ENCODE measurements at places on chromosomes 3 and 15. TPM values are rescaled to one million over a fixed set of nuclear protein-coding genes. Genes with fewer than 3 reads are reported as not detected.

- no peak for DNase-seq
These were observed 97.5 kb downstream of the TCF12 start for GRCh38 chr15:57015897-57016296.

- DNase-seq, result no peak
These were observed 29.8 kb downstream of the THBS1 start for GRCh38 chr15:39610665-39611064.

GRCh38 chr15:66211670-66212562, 41.6 kb downstream of the MEGF11 start:
- no peak for DNase-seq

GRCh38 chr15:32879980-32880379, 162.2 kb downstream of the GREM1 start:
- no peak for DNase-seq

DNA sequence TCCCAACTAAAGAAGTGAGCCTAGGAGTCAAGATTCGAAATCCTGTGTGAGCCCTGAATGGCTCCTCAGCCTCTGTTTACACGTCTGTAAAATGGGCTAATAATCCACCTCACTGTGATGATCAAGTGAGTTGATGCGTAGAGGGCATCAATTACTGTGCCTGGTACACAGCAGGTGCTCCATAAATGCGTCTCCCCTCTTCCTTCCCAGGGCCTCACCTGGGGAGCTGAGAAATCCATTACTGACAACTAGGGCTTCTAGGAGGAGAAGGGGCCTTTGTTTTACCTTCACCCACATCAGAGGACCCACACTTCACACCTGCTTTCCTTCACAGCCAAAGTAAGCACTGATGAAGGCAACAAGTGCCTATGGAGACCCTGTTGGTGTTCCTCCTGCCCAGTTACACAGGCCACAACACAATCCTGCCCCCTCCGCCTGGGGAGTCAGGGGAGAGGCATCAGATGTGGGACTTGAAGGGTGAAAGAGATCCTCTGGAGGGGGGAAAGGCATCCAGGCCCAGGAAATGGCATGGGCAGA, 1.4 kb downstream of the CIB2 start:
- no peak for DNase-seq

- no peak for DNase-seq
These were observed 73.3 kb downstream of the NSMCE3 start for GRCh38 chr15:29196290-29196689.

- DNase-seq, result no peak
These were observed 424.2 kb upstream of the ROBO2 start for GRCh38 chr3:76615719-76616118.

GRCh38 chr3:129607391-129608068, 1.1 kb upstream of the PLXND1 start:
- DNase-seq, result no peak

DNA sequence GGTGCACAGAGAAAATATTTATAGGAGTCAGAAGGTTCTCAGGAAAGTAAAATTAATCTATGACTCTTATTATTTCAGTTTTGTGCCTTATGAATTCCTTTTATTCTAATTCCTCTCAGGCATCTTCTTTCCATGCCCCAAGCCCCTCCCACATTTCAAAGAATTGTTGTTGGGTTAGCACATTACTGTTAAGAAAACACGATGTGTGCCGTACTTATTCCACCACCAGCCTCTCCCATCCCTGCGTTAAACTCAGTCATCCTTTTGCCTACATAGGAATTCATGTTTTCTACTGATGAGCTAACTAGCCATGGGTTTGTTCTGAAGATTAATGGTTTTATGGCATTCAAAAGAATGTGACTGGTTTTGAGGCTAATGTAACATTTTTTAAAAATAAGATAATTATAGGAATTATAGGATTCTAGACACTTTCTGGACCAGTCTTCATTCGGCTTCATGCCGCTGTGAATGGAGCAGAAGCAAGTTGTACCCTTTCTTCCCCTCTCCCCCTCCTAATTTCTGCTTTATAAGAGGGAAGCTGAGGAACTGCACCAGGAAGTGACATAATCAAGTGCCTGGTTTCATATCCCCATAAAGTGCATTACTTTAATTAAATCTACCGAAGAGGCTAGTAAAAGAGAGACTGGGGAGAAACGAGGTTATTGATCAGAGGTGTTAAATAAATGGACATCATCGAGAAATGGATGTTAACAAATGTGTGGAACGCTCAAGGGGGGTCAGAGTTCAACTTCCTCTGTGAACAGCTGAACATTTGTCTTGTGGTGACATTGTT, 12.3 kb upstream of the MB21D2 start:
- DNase-seq, result no peak

- no peak for DNase-seq
These were observed 139.7 kb upstream of the CFAP20DC start for GRCh38 chr3:59189526-59189925.

GRCh38 chr3:12284591-12284990, 4.3 kb upstream of the PPARG start:
- no peak for DNase-seq

DNA sequence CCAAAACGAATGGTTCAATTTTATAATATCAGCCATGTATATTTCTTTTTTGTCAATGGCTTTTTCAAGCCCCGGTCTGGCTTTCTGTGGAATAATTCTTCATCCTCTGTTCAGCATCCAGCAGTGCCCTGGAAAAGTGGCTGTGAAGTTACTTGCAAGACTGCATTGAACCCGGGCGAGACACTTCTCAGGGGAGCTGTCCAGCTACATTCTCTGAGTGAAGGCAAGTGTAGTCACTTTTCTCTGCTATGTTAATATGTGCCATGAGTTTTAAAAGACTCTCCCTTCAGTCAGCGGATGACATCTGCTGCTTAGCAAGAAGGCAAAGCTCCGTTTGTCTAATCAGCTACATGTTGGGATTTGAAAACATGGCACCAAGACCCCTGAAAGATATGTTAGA, 81.3 kb upstream of the RGMA start:
- DNase-seq, result no peak

DNA sequence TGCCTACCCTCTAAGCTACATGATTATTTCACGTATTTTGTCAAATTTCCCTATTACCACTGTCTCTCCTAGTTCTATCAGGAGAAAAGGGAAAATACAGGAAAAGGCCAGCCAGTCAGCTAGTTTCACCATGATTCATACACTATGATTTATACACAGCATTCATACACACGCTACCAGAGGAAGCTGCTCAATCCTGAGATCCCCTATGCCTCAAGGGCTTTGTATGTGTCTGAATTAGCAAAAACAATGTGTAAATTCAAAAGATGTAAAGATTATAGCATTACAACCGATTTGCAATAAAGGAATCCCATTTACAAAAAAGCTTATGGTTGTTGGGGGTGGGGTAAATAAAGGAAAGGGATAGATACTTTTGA, 3.1 kb upstream of the ACKR4 start:
- no peak for DNase-seq

DNA sequence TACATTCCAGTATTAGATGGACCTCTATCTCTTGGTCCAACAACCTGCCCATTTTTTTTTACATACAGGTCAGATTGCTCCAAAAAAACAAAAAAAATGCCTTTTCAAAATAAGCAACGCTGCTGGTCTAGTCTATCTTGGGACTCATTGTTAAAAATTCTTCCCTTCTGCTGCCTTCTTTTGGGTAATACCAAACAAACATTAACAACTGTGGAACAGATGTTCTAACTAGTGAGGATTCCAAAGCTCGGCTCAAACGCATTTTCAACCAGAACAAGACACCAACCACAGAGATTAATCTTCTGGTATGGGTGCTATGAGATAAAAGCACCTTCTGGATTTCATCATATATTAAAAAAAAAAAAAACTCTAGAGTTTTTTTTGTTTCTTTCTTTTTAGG, 24.7 kb downstream of the ARHGAP31 start:
- DNase-seq, result no peak

DNA sequence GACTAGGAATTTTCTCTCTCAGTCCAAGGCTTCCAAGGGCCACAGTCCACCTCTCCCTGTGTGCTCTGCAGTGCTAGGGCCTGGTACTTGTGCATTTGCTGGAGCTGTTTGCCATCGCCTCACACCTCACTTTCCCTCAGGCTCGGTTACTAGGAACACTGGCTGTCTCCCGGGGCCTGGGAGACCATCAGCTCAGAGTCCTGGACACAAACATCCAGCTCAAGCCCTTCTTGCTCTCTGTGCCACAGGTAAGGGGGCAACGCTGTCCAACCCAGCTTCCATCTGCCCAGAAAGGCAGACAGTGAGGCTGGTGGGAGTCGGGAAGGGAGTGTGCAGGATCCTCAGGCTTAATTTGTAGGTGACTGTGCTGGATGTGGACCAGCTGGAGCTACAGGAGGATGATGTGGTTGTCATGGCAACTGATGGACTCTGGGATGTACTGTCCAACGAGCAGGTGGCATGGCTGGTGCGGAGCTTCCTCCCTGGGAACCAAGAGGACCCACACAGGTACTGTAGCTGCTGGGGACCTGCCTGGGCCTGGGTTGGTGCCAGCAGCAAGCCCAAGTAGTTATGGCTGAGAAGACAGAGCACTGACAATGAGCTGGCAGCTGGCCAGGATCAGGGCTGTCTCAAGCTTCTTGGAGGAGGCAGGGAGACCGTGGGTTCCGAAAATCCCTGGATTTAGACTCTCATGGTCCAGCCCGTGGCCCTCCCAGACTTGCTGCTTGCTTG, 3.4 kb downstream of the PPM1M start:
- no peak for DNase-seq

DNA sequence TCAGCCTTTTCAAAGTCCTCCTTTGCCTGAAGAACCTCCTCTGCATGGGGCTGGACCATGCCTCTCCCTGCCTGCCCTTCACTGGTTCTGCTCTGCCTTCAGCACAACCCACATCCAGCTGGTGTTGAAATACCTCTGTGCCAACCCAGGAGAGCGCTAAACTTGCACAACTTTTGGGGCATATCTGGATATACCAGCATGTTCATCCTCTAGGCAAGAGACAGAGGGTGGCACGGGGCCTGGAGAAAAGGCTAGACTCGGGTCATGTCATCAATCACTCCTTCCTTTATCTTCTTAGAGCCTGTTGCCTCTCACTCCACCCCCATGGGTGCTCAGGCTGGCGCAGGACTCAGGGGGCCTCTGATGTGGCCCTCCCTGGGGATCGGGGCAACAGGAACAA, 4.8 kb downstream of the SEMA4B start:
- no peak for DNase-seq

DNA sequence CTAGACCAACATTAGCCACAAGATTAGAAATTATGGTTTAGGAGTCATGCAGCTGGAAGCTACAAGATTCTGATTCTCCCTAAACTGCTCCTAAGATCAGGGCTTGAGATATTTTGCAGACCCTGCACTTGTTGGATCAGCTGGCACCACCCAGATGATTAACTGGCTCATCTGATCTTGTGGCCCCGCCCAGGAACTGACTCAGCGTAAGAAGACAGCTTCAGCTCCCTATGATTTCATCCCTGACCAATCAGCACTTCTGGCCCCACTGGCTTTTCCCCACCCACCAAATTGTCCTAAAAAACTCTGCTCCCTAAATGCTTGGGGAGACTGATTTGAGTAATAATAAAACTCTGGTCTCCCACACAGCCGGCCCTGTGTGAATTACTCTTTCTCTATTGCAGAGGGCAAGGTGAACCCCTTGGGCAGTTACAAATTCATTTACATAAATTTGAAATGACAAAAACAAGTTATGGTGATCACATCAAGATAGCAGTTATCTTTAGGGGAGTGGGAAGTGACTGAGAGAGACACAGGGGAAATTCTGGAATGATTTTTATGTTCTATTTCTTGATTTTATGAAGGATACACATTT, 76.5 kb downstream of the CD200R1L start:
- no peak for DNase-seq

GRCh38 chr3:42133500-42134298, 42.5 kb downstream of the TRAK1 start:
- DNase-seq, result no peak

GRCh38 chr3:122793568-122794416, at the start of gene HSPBAP1:
Gene HSPBAP1 (minus strand): TSS chr3:122793831. CDS start chr3:122793680, 151 bp downstream.
- DNase-seq, result peak; percentile 93

- no peak for DNase-seq
These were observed 3.4 kb upstream of the DZIP1L start for GRCh38 chr3:138118612-138119422.

DNA sequence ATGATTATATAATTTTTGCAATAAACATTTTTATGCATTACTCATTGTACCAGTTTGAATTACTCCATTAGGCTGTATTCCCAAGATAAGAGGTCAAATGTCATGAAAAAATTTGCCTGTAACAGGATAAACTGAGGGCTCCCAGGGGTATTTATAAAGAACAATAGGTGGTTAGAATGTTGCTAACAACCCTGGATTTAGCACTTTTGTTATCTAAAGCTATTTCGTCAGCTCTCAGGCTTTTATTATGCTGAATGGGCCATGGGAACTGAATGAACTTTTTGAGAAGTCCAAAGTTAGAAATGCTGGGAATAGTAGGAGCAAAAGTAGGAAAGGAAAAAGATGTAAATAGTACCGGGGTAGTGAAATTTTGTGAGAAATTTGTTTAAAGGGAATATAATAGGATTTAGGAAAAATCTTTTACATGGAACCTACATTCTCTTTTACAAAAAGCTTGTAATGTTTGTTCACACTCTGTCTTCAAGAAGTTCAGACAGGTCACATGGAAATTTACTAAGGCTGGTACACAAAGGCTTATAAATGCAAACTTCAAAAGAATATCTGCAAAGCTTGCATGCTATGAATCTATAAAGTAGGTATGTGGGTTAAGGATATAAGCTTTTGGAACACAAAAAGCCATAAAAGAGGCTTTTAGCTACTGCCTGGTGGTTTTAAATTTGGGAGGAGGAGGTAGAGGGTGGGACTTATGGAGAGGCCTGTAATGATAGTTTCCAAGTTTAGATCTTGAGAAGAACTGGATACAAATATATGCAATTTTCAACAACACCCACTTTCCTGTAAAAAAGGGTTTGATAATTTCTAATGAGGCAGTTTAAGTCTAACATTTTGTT, 445.8 kb upstream of the NAALADL2 start:
- DNase-seq, result no peak

DNA sequence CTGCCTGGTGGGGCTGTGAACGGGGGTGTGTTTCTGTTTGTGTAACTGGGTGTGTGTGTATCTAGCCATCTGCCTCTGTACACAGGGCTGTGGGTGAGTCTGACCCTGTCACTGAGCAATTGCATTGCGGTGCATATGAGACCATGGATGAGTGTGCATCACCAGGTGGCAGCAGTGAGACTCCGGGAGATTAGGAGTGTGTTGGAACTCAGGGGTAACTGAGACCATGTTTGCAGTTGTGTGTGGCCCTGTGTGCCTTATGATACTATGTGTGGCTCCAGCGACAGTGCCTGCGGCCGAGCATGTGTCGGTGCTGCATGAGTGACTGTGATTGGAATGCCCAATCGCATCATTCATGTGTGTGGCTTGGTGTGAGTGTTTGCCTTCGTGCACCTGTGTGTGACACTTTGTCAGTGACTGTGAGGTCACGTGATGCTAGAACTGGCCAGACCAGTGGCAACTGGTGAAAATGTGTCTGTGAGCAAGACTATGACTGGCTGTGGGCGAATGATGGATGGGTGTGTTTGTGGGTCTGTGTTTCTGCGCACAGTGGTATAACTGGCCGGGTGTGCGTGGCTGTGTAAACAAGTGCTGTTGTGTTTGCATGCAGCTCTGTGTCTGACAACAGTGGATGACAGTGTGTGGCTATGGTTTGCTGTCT, 14.0 kb downstream of the VILL start:
- DNase-seq, result peak; percentile 68

Gene DZIP3
- polyA plus RNA-seq, result 26.1 TPM

Gene SKOR1
- polyA plus RNA-seq, result 0.57 TPM

Gene GCNT3
- 0.74 TPM for polyA plus RNA-seq

Gene KLHL40
- not detected for polyA plus RNA-seq

Gene GOLGA8M
- polyA plus RNA-seq, result 3.8 TPM

Gene LNP1
- polyA plus RNA-seq, result 9.4 TPM

Gene SLC2A2
- polyA plus RNA-seq, result not detected

Gene CRYBG3
- 34.4 TPM for polyA plus RNA-seq

Gene NKIRAS1
- 14.4 TPM for polyA plus RNA-seq

Gene OXTR
- polyA plus RNA-seq, result 1.5 TPM

Gene CTDSPL
- polyA plus RNA-seq, result 117 TPM

Measured in left lung (tissue), 14 donors.